Esophagus squamous epithelium (tissue), 5 donors: ENCODE measurements at places on chromosomes 7 and 10.

DNA sequence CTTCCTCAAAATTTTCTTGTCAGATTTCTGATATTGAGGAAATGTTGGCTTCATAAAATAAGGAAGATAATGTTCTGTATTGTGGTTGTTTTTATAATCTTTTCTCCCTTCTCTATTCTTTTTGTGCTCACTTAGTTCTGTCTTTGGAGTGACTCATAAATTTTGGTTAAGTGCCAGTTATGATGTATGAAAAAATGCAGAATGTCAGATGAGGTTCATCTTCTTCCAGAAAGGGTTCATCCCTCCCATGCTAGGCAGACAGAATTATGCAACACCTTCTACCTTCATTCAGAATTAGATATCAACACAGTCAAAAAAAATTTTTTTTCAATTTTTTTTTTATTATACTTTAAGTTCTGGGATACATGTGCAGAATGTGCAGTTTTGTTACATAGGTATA lies 36.6 kb upstream of the CYP2C19 start:
- DNase-seq: no peak

GRCh38 chr10:82148764-82149163 lies 273.8 kb downstream of the NRG3 start:
- no peak for DNase-seq

- no peak for DNase-seq
These were observed 126.8 kb downstream of the ADRA2A start for GRCh38 chr10:111203615-111204014.

DNA sequence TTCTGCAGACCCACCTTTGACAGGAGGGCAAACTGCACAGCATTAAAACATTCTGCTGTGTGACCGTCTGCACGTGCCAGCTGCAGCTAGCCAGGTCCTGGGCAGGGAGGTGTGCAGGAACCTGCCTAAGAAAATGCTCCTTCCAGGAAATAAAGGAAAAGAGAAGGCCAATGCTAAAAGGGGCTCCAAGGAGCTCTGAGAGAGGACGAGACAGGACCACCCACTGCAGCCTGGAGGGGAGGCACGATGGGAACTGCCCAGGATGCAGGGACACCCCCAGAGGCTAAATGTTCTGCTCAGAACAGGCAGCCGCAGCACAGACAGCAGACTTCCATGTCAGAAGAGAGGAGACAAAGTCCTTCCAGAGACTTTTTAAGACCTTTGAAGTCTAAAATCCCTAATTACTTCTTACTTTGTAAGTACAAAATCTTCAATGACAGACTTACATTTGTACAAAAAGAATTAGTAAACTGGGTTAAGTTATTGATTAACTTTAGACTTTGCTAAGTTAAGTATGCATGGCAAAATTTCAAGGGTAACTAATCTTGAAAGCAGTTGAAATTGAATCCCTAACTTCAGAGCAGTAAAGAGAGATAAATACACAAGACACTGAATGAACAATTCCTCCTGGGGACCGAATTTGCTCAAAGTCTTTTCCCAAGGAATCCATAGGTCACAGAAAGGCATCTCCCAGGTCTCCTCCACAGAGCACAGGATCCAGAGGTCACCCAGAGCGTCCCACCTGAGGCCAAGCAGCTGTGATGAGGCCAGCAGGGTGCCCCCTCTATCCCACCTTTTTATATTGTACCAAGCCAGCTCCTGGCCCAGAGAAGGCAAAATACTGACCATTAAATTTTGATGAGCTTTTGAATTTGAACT lies 21.5 kb downstream of the HSPA12A start:
- DNase-seq: no peak

DNA sequence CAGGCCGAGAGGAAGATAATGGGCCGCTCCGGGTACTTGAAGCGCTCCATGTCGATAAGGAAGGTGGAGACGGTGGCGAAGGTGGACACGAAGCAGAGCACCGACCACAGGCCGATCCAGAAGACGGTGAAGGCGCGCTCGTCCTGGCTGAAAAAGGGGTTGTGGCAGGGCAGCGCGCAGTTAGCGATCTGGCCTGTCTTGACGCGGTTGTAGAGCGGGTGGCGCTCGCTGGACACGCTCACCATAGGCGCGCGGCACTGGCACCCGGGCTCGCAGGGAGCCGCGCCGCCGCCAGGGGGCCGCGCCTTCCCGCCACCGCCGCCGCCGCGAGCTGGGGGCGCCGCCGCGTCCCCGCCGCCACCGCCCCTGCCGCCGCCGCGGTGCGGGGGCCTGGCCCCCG lies 1.6 kb downstream of the FZD8 start:
- no peak for DNase-seq
